Iris pigment epithelial cell (primary cell): ENCODE measurements at places on chromosomes 6 and 20.

DNA sequence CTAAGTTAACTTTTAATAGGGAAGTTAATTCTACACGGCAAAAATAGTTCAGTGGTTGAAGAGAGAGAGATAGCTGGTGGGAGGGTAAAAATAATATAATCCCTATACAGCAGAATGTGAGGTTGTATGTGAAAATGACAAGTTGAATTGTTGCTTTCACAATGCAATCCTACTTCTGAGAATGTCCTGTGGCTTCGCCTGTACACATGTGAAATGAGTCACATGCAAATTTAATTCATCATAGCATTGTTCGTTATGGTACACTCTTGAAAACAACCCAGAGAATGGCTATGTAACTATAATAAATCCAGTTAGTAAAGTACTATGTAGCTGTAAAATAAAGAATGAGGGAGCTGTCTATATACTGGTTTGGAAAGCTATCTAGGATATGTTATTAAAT is 46.0 kb upstream of the HINT3 start:
- peak; percentile 68 for DNase-seq

DNA sequence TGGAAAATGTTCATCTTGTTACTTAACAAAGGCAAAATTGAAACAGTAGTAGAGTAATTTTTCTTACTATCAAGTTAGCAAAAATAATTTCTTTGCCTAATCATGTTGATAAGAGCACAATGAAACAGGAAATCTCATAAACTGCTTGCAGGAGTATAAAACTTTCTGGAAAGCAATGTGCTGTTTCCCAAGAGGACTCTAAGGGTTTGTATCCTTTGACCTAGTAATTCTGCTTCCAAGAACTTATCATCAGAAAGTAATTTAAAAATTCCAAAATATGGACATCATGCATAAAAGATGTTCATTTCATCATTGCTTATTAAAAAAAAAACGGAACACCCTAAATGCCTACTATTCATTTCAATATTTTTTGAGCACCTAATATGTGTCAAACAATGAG is 46.1 kb upstream of the TNFAIP3 start:
- peak; percentile 33 for DNase-seq

DNA sequence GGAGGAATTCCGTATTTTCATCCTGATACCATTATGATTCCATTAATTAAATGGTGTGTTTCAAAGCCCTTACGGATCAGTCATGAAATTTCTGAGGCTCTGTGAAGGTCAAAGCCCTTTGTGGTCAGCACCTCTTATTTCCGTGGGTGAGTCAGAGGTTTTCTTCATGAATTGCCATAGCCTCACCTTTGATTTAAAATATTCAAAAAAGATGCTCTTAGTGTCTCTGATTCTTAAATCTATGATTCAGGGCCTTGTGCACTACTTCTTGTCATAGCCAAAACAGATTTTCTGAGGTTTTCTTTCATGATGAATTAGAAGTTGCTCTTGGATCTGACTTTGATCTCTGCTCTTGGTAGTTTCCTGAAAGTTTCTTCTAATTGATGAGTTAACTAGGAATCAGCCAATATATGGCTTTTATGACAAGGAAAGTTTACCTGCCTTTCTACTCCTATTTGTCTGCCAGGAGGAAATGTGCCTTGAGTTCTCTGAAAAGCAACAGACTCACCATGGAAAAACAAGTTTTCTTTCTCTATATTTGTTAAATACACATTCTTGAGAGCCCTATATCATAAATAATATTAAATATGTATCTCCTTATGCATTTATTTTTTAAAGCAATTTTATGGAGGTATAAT is 613.0 kb downstream of the UTRN start:
- peak; percentile 87 for DNase-seq

GRCh38 chr6:113644861-113645575 is 212.1 kb upstream of the MARCKS start:
- peak; percentile 97 for DNase-seq

DNA sequence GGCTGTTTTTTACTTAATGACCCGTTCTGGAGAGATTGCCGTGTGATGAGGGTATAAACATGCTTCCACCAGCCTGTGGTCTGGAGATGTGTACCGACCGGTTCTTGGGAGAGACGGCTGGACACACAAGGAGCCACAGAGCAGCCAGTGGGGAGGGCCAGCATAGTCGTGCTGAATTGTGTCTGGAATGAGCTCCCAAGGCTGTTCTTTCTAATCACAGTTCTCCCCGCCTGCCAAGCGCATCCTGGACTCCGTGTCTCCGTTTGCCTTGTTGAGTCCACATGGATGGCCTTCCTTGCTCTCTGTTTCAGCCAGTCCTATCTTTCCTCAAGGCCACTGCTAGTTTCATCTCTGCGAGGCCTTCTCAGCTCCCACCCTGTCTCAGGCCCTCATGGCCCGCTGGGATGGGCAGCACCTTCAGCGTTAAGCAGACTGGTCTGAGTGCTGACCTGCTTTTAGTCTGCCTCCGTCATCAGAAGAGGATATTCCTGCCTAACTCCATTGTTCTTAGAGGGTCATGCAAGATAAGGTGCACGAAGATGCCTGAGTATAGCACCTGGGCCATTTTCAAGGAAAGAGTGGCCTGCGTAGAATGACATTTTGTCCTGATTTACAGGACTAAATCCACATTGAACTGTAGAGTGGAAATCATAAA is 20.6 kb downstream of the MANBAL start:
- no peak for DNase-seq
